Suprapubic skin (tissue), 4 donors: ENCODE measurements at places on chromosomes 7 and 10. TPM values are rescaled to one million over a fixed set of nuclear protein-coding genes. Genes with fewer than 3 reads are reported as not detected.

The HOXA11 gene
- 1.2 TPM for total RNA-seq

The JAZF1 gene
- total RNA-seq, result 8.4 TPM

The HECW1 gene
- total RNA-seq, result 0.73 TPM

The KCNH2 gene
- not detected for total RNA-seq

The FFAR4 gene
- total RNA-seq, result 0.64 TPM

The NANOS1 gene
- 2.9 TPM for total RNA-seq

The FAM3C gene
- 39.1 TPM for total RNA-seq

The HOXA5 gene
- total RNA-seq, result 4.7 TPM

The AP4M1 gene
- total RNA-seq, result 16.7 TPM

The TET1 gene
- 3.2 TPM for total RNA-seq

The GNGT1 gene
- not detected for total RNA-seq

The BEND7 gene
- 4.7 TPM for total RNA-seq

The CHST3 gene
- total RNA-seq, result 18.7 TPM

The GAD2 gene
- total RNA-seq, result not detected

The HSPA12A gene
- 23.9 TPM for total RNA-seq

The LIPM gene
- total RNA-seq, result 16.7 TPM

The CALML5 gene
- total RNA-seq, result 429 TPM

The DNAH11 gene
- total RNA-seq, result 0.57 TPM

The MDFIC gene
- total RNA-seq, result 29.4 TPM

The PLAC9 gene
- total RNA-seq, result 5.6 TPM

The FXYD4 gene
- total RNA-seq, result not detected

The ALOX5 gene
- 16.3 TPM for total RNA-seq

The C10orf90 gene
- 4.2 TPM for total RNA-seq

The CCDC172 gene
- not detected for total RNA-seq

The TRPV6 gene
- total RNA-seq, result 7.5 TPM

The CYP3A5 gene
- 86.1 TPM for total RNA-seq

The PRF1 gene
- total RNA-seq, result 0.34 TPM

The COA1 gene
- 775 TPM for total RNA-seq

The ITPRID1 gene
- 11.1 TPM for total RNA-seq

The EMX2 gene
- total RNA-seq, result 9.7 TPM

The RAPGEF5 gene
- 30.3 TPM for total RNA-seq

The FAS gene
- 17.8 TPM for total RNA-seq

The DNAJB9 gene
- total RNA-seq, result 17.0 TPM

The PRPS1L1 gene
- not detected for total RNA-seq

The OLAH gene
- 5.6 TPM for total RNA-seq

The CTAGE6 gene
- total RNA-seq, result not detected

The GHRHR gene
- 1.5 TPM for total RNA-seq

The AOC1 gene
- 5.5 TPM for total RNA-seq

The ACHE gene
- 0.30 TPM for total RNA-seq

The SLC29A4 gene
- 4.9 TPM for total RNA-seq
